Right ventricle myocardium inferior (tissue), 1 donor: ENCODE measurements at places on chromosomes 7 and 10. TPM values are rescaled to one million over a fixed set of nuclear protein-coding genes. Genes with fewer than 3 reads are reported as not detected.

The C10orf143 gene
- total RNA-seq = 1.4 TPM

GRCh38 chr10:90856261-90856660 lies 1.6 kb downstream of the HTR7 start:
- DNase-seq = no peak

DNA sequence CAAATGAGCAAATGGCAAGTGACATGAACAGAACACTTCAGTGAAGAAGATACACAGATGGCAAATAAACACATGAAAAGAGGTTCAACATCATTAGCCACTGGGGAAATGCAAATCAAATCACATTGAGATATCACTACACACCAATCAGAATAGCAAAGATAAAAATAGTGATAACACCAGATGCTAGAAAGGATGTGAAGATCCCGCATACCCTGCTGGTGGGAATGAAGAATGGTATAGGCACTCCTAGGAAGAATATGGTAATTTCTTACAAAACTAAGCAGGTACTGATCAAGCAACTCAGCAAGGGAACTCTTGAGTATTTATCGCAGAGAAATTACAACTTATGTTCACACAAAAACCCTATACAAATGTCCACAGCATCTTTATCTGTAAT lies 11.2 kb downstream of the LAMB4 start:
- no peak for DNase-seq

DNA sequence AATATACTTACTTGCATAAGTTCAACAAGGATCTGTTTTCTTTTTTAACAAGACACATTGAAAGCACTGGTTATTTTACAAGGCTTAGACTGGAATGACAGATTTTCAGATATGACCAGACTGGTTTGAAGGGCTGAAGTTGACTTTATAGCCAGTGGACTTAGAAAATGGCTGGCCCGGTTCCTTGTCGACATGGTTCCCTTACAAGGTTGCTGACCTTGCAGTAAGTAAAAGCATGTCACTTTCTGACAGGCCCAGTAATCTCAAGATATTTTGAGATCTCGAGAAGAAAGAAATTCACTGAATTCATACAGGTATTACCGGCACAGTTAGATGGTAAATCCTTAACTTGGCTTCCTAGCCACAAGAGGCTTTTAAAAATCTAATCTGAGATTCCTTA lies 136.5 kb downstream of the COBL start:
- DNase-seq = no peak

The SPDYE8 gene
- total RNA-seq = not detected

The CALCR gene
- total RNA-seq = 0.05 TPM

The BEND7 gene
- 18.6 TPM for total RNA-seq

The TRIM50 gene
- total RNA-seq = 0.32 TPM

GRCh38 chr7:16026253-16027020 lies 340.0 kb upstream of the MEOX2 start:
- no peak for DNase-seq

DNA sequence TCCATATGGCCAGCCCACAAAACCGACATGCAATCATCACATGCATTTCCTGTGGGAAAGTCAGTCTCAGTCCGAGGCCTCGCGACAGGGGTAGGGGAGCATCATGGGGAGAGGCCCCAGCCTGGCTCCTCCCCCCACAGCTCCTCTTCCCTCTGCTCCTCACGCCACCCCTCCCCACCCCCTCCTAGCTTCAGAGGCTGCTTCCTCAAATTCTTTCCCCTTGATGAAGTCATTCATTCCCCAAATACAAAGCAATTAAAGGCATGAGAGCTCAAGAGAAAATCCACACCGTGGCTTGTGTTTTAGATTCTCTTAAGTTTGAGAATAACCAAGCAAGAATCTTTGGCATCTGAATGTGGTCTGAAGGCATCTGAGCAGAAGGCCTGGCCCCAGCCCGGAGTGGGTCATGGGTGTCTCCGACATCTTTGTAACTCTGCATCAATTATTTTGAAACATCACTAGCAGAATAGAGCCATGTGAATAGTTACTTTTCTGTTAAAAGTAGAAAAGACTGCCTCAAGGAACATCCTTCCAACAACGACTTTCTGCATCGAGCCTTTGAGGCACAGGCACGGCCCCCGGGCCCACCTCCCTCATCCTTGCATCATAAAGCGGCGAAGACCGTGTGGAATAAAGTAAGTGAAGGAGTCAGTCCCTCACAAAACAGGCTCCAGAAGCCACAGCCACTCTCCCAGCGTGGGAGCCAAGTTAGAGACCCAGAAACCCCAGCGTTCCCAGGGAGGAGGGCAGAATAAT lies 90.9 kb downstream of the DIP2C start:
- no peak for DNase-seq

DNA sequence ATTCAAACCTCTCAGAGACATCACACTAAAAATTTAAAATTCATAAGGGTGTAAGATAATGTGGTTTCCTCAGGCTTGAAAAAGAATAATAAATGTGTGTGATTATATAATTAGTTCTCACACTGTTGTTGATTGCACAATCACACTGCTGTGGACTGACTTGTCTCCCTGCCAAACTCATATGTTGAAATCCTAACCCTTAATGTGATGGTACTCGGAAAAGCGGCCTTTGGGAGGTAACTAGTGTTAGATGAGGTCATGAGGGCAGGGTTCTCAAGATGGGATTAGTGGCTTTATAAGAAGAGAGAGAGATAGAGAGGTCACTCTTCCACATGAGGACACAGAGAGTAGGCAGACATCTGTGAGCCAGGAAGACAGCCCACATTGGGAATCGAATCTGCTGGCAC lies 128.5 kb upstream of the COL1A2 start:
- no peak for DNase-seq

DNA sequence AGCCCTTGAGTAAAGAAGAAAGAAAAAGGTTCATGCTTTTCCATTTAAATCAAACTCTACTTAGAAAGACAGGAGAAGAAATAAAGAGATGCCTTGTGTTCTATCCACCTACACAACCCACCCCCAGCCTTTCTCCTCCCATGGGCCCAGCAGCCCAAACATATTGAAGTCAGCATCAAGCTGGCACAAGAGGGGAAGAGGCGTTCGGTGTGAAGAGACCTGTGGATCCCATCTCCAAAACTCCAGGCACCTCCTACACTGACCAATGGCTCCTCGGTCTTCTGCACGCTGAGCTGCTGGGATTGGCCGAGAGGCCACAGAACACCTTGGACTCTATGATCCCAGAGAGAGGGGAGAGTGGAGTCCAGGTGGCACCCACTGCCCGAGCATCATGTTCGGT lies 66.0 kb upstream of the CELF2 start:
- DNase-seq = no peak

DNA sequence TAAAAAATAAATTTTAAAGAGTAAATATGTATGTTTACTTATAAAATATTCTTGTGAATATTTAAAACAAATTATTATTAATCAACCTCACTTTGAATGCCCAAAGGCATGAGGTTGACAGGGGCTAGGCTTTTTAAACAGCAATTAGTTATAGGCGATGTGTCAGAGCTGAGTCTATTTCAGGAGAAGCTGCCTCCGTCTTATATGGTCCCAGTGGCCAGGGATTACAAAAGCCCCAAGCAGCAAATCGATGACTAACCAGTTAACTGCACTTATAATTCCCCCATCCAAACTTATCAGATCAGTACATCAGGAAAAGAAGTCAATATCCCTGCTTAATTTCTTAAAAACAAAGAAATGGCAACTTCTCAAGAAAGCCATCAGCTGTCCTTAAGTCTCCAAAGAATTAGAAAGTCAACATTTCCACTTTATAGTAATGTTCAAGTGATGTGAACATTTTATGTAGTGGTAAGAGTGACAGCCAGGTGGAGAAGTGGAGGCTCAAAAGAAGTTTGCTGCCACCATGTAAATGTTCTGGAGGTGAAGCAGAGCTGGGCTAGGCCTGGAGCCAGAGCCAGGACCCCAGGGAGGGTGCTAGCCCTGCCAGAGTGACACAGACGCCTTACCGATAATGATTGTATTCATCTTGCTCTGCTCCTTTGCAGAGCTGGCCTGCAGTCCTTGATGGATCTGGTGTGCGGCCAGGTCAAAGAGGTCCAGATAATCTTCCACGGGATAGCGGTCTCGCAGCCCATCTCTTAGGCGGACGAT lies 51.5 kb downstream of the CHST15 start:
- DNase-seq = no peak

The CHST3 gene
- 18.1 TPM for total RNA-seq

DNA sequence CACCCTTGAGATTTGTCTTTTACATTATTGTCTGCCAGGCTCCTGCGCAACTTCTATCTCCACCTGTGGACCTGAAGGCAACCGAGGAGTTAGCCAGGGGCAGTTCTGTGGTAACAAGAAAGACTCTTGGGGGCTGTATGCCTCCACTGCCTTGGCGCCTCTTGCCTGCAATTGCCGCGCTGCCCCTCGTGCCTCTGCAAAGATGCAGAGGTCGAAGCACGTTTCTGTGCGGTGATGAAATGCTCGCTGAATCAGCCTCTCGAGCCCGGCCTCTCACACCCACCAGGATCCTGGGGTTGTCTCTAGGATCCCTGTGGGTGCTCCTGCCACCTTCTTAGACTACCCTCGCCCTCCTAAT lies 486 bp upstream of the LHFPL3 start:
- no peak for DNase-seq

The GPER1 gene
- 3.6 TPM for total RNA-seq

- DNase-seq = no peak
These were observed 76.4 kb downstream of the MAGI2 start for GRCh38 chr7:79377097-79377496.
